ENCODE measurements at places on chromosomes 2 and 18.

DNA sequence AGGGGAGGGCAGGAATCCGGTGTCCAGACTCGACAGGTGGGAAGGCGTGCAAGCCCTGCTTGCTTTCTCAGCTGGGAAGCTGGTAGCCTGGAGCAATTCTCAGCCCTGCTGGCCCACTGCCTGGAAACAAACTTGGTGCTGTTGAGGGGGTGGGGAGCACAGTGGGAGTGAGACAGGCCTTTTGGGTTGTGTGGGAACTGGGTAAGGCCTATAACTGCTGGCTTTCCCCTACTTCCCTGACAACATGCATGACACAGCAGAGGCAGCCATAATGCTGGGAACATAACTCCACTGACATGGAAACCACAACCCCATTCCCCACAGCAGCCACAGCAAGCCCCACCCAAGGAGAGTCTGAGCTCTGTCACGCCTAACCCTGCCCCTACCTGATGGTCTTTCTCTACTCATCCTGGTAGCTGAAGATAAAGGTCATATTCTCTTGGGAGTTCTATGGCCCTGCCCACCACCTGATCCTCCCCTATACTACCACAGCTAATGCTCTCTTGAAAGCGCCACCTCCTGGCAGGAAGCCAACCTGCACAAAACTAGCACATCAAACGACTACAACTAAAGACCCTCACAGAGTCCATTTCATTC, 122.9 kb upstream of the ACVR1C start:
- DNase-seq = no peak

GRCh38 chr18:69490813-69491212, 90.1 kb downstream of the DOK6 start:
- DNase-seq = no peak

- no peak for DNase-seq
These were observed 36.9 kb downstream of the RAPH1 start for GRCh38 chr2:203498161-203498560.

- no peak for DNase-seq
These were observed 23.9 kb upstream of the CCDC68 start for GRCh38 chr18:54983041-54983686.

DNA sequence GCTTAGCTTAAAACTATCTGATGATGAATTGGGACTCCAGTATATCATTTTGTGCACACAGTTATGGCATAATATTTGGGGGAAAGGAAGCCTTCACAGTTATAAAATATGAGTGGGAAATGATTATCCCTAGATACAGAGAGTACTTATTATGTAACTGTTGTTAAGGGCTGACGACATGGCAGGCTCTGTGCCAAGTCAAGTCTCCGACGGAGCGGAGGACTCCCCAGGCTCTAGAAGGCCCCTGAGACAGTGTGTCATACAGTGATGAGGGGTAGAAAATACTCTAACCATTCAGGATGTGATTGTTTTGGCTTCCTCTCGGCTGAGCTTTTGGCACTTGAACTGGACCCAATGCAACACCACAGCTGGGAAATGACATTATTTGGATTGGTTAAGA, 211.8 kb downstream of the SLC8A1 start:
- no peak for DNase-seq

GRCh38 chr18:74778191-74778847, 180.6 kb downstream of the ZNF407 start:
- no peak for DNase-seq

DNA sequence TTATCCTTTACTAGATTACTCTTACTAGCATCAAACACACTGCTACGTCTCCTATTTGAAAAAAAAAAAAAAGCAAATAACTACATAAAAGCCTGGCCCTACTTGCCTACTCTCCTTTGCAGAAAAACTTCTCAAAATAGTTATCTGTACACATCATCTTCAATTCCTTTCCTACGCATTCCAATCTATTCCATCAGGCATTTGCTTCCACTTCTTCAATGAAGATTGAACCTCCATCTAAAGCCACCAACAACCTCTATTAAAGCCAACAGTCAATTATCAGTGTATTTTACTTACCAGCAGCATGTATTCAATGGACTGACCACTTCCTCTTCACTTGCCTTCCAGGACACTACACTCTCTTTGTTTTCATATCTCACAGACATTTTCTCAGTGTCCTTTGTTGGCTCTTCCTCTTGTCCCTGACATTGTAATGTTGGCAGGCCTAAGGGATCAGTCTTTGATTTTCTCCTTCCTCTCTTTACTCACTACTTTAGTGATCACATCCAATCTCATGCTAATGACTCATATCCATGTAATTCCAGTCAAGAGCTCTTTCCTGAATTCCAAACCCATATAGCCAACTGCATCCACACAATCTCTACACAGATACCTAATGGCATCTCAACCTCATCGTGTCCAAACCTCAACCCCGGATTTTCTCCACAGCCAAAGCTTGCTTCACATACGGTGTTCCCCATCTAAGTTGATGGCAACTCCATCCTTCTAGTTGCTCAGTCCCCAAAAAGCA, 131.3 kb downstream of the CCDC148 start:
- DNase-seq = no peak

GRCh38 chr2:72993933-72994280, 76.6 kb downstream of the EMX1 start:
- no peak for DNase-seq

- DNase-seq = no peak
These were observed 309.6 kb upstream of the CNTNAP5 start for GRCh38 chr2:123715467-123715982.

DNA sequence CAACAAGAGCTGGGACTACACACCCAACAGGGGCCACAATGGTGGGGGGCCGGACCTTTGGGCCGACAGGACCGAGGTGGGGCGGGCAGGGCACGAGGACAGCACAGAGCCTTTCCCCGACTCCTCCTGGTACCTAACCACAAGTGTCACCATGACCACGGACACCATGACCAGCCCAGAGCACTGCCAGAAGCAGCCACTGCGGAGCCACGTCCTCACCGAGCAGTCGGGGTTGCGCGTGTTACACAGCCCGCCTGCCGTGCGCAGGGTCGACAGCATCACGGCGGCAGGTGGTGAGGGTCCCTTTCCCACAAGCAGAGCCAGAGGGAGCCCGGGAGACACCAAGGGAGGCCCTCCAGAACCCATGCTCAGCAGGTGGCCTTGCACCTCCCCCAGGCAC, 119.5 kb downstream of the MTCL1 start:
- no peak for DNase-seq

GRCh38 chr2:75561566-75562512, 1.1 kb upstream of the EVA1A start:
- no peak for DNase-seq

DNA sequence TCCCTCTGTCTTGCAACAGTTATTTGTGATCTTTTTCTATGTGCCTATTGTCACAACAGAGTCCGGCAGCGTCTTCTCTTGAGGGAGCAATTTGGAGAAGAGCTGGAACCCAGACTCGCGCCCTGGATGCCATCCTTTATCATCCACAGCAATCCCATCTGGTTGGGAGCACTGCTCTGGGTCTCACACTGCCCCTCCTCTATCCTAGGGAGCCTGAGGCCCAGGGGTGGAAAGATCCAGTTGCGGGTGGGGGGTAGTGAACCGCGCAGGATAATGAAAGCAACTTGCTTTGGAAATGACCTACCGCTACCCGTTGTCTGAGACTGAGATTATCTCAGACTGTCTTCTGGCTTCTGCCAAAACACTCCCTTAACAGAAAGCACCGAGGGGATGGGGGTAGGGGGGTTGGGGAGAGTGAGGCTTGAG, 713 bp downstream of the WBP1 start:
- DNase-seq = no peak

DNA sequence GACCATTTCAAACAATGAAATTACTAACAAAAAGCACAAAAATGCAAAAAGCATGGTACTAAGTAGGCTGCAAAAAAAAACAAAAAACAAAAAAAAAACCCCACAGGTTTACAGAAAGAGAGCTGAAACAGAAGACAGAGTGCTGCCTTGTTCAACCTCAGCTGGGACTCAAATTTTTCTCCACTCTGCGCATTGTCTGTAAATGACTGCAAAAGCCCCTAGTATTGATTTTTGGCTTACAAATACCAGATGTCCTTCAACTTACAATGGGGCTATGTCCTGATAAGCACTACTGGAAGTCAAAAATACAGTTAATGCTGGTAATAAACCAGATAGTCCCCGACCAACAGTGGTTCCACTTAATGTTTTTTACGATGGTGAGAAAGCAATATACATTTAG, 42.2 kb downstream of the UBE2E3 start:
- no peak for DNase-seq

- no peak for DNase-seq
These were observed 237 bp downstream of the SLC39A6 start for GRCh38 chr18:36128907-36129299.

DNA sequence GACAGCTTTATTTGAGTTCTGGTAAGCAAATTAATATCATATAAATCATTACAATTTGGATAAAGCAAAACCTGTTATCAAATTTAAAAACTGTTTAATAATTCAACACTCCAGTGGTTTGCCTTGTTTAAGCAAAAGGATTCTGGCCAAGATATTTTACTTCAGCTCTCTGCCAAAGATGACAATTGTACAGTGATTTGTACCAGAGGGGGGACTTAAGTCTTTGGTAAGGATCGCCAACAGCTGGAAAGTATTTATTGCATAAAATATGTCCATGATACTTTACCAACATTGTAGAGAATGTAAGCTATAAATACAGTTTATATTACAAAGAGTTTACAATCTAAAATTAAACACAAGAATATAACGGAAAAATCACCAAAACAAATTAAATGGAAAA, 13.8 kb downstream of the PREPL start:
- no peak for DNase-seq

DNA sequence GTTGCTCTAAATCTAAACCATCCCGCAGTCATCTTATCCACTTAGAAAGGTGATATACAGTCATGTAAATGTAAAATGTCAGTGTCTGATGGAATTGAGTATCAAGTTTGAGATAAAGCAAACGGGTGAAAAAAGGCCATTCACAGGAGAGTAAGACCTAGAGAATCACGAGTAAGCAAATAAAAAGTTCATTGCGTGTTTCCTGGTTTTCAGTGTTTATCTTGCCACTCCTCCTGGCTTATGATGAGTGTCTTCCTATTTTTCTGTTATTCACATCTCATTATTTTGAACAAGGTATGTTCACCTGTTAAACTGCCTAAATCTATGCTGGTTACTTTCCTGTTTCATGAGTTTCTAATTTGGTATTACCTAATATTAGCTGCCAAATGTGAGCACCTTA, 68.8 kb downstream of the ITGA4 start:
- DNase-seq = no peak

DNA sequence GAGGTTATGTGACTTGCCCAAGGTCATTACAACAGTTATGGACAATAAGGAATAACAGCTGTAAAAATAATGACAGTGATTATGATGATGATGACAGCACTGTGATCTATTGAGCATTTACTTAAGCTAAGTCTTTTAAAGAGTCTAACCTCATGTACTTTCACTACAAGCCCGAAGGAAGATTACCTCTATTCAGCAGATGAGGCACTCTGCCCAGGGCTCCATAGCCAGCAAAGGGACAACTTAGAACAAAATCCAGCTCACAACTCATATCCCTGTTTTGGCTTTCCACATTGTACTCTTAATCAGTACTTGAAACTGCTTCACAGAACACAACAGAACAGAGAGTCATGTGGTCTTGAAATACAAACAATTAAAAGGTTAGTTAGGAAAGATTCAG, 290.2 kb downstream of the ZNF385B start:
- DNase-seq = no peak

- DNase-seq = no peak
These were observed 95.8 kb upstream of the SMAD2 start for GRCh38 chr18:48026216-48026615.

DNA sequence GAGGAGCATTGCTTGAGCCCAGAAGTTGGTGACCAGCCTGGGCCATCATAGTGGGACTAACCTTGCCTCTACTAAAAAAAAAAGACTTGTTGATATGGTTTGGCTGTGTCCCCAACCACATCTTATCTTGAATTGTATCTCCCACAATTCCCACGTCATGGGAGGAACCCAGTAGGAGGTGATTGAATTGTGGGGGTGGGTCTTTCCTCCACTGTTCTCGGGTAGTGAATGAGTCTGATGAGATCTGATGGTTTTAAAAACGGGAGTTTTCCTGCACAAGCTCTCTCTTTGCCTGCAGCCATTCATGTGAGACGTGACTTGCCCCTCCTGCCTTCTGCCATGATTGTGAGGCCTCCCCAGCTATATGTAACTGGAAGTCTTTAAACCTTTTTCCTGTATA, 47.0 kb downstream of the PROC start:
- DNase-seq = no peak

DNA sequence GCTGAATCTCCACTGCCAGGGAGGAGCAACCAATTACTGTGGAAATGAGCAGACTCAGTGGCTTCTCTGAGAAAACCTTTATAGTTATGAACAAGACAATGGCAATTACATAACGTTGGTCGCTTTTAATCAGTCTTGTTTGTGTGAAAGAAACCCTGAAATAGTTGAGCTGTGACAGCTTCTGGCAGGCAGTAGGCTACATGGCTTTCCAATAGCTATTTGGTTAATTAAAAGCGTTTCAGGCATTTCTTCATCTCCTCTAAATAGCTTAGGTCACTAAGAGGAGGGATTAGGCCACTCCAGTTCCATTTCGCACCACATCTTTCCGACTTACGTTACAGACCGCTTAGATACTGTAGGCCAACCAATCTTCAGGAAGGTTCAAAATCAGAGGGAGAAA, 794.4 kb upstream of the ID2 start:
- DNase-seq = no peak

- no peak for DNase-seq
These were observed 16.3 kb upstream of the GPR39 start for GRCh38 chr2:132400169-132400900.

GRCh38 chr18:79782566-79783308, 15.0 kb upstream of the KCNG2 start:
- no peak for DNase-seq

- DNase-seq = no peak
These were observed 32.4 kb downstream of the MARCO start for GRCh38 chr2:118974103-118974993.

- DNase-seq = peak; percentile 8
These were observed 3.2 kb upstream of the NEMP2 start for GRCh38 chr2:190537765-190538164.

GRCh38 chr2:126736133-126736874, 80.3 kb downstream of the GYPC start:
- DNase-seq = no peak

- DNase-seq = no peak
These were observed 99.7 kb downstream of the PLEKHM3 start for GRCh38 chr2:207925601-207926000.

DNA sequence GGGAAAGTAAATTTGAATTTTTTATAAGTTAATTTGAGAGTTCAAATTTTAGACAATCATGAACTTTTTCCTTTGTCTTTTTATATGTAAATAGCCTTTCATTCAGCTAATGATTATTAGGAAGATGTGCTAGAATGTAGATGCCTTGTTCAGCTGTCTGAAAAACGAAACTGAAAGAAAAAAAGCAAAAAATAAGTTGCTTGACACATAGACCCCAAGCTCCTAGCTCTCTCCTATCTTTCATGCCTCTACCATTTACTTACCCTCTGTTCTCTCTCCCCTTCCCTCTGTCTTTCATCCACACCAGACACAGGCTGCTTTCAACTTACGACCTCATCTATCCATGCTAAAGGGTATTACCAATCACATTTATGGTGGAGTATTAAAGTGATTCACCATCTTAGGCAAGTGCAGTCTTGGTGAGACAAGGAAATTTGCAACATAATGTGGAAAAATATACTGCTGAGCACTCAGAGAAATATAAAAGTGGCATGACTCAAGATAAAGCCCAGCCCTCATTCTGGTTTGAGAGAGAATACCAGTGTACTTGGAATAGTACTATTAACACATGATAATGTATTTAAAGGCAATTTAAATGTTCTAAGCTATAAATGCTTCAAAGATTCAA, 425.6 kb downstream of the SUCLG1 start:
- DNase-seq = no peak

- no peak for DNase-seq
These were observed 58.2 kb downstream of the HS6ST1 start for GRCh38 chr2:128260239-128261138.
